ENCODE measurements at places on chromosomes 6 and 20.
A peak's percentile ranks its signal among the peaks of the same experiment; 100 is the strongest.

DNA sequence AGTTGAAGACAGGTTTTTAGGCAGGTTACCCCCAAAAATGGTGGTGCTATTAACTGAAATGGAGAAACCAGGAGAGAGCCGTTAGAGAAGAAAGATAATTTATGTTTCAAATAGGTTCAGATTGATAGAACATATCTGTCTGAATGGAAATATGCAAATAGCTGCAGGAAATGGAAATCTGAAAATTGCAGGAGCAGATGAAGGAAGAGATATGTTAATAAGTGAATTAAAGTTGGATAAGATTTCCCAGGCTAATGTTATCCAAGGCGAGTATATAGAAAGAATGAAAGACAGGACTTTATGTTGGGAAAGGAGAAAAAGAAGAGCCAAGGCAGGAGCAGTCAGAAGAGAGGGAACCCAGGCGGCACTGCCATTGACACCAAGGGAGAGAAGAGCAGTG is 365.6 kb downstream of the ARHGAP18 start:
- DNase-seq = no peak
- H3K4me3 ChIP-seq = no peak overlapping the region
- H3K27me3 ChIP-seq = no peaks in the 10 kb centered on the region
- no peaks in the 10 kb centered on the region for H3K36me3 ChIP-seq

DNA sequence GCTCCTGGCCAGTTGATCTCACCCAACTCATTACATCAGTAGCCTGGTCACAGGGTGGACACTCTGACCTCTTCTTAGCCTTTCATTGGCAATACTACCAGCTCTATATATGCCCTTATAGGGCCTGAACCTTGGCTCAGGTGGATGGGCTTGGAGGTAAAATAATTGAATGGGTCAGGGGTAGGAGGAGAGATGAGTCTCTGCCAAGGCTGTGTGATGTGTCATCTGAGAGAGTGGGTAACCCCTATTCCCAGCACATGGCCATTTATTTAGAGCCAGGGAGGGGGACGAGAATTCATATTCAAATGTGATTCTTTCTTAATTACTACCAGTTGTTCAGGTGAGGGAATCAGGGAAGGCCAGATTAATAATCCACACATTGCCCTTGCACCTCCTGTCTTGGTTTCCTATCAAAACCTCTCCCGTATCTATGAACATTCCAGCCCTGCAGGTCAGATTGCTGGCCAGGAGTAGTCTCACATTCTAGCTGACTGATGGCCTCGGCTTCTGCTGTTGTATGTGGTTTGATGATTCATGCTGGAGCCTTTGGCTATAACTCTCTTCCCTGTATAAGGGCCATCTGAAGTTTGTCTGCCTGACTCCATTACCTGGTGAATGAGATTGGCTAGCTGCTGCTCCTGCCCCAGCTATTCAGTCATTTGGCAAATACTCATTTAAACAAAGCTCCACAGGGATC is 13.4 kb downstream of the C20orf173 start:
- no peak overlapping the region for H3K4me3 ChIP-seq
- DNase-seq = no peak
- no peaks in the 10 kb centered on the region for H3K4me1 ChIP-seq
- H3K36me3 ChIP-seq = peaks cover 4% of the 10 kb centered on the region
- H3K27me3 ChIP-seq = no peaks in the 10 kb centered on the region

- H3K36me3 ChIP-seq = no peaks in the 10 kb centered on the region
- DNase-seq = no peak
- no peak overlapping the region for H3K4me3 ChIP-seq
- no peak overlapping the region for H3K27ac ChIP-seq
Observed at GRCh38 chr6:157761331-157761921, 61.6 kb upstream of the SNX9 start.

GRCh38 chr6:126111327-126111726 is 125.0 kb downstream of the TRMT11 start:
- no peak overlapping the region for H3K27ac ChIP-seq
- H3K4me3 ChIP-seq = no peak overlapping the region
- no peaks in the 10 kb centered on the region for H3K4me1 ChIP-seq
- no peaks in the 10 kb centered on the region for H3K36me3 ChIP-seq
- no peak for DNase-seq
- H3K27me3 ChIP-seq = no peaks in the 10 kb centered on the region

DNA sequence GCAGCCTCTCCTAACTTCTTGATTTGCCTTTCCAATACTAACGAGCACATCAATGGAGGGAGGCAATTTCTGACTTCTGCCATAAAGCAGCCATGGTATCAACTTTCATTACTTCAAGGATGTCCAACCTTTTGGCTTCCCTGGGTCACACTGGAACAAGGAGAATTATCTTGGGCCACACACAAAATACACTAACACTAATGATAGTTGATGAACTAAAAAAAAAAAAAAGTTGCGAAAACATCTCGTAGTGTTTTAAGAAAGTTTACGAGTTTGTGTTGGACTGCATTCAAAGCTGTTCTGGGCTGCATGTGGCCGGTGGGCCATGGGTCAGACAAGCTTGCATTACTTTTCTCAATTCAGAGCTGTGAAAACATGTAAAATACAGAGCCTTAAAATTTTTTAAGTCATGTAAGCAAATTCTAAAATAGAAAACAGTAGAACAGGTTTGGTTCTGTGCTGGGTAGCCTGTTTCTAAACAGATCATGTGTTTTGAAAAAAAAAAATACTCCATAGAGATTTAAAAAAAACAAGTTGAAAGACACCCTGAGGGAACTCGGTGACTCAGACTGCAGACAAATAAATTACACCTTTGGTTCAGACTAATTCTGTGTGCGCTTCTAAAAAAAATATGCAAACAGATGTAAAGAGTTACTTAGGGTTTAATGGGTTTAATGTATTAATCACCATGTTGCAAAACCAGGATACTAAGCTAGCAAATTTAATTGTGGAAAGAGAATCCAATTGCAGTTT is 43.6 kb upstream of the SLC22A23 start:
- H3K27me3 ChIP-seq = no peaks in the 10 kb centered on the region
- no peaks in the 10 kb centered on the region for H3K36me3 ChIP-seq
- no peak overlapping the region for H3K27ac ChIP-seq
- no peak for DNase-seq

DNA sequence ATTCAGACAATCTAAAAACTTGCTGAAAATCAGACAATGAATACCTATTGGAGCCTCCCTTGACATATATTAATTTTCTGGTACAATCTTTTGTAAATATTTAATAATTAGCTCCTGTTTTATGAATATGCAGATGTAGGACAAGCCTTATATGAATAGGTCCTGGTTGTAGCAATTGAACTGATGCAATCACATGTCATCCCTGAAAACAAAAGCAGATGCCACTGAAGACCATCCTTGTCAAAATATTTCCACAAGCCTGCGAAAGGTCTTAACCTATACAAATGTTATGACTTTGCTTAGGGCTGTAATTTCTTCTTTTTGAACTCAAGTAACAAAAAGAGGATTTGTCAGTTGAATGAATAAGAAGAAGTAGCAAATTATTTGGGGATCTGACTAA is 722.1 kb downstream of the EYS start:
- H3K27ac ChIP-seq = no peak overlapping the region
- DNase-seq = peak; percentile 55
- no peaks in the 10 kb centered on the region for H3K27me3 ChIP-seq
- H3K4me1 ChIP-seq = peaks cover 4% of the 10 kb centered on the region
- no peaks in the 10 kb centered on the region for H3K36me3 ChIP-seq

- no peak overlapping the region for H3K4me3 ChIP-seq
- DNase-seq = peak; percentile 65
- no peak overlapping the region for H3K27ac ChIP-seq
- H3K27me3 ChIP-seq = no peaks in the 10 kb centered on the region
- H3K36me3 ChIP-seq = peaks cover 2% of the 10 kb centered on the region
- no peaks in the 10 kb centered on the region for H3K4me1 ChIP-seq
Observed at GRCh38 chr20:48733296-48733790, 94.5 kb downstream of the PREX1 start.

- no peak for DNase-seq
- H3K27ac ChIP-seq = no peak overlapping the region
- no peaks in the 10 kb centered on the region for H3K27me3 ChIP-seq
- no peaks in the 10 kb centered on the region for H3K4me1 ChIP-seq
Observed at GRCh38 chr20:11989018-11989771, 71.5 kb downstream of the BTBD3 start.

- H3K4me1 ChIP-seq = no peaks in the 10 kb centered on the region
- H3K4me3 ChIP-seq = no peak overlapping the region
- no peaks in the 10 kb centered on the region for H3K36me3 ChIP-seq
- no peaks in the 10 kb centered on the region for H3K27me3 ChIP-seq
Observed at GRCh38 chr6:94215552-94215951, 796.2 kb upstream of the EPHA7 start.

- no peak overlapping the region for H3K4me3 ChIP-seq
- no peak overlapping the region for H3K27ac ChIP-seq
- peaks cover 4% of the 10 kb centered on the region for H3K36me3 ChIP-seq
Observed at GRCh38 chr20:36823121-36823520, 49.6 kb upstream of the DSN1 start.

GRCh38 chr6:139882977-139883728 is 508.7 kb upstream of the CITED2 start:
- peak overlapping the region; percentile 70 for H3K27ac ChIP-seq
- H3K4me3 ChIP-seq = no peak overlapping the region
- peak; percentile 50 for DNase-seq
- peaks cover 15% of the 10 kb centered on the region for H3K4me1 ChIP-seq
- H3K36me3 ChIP-seq = no peaks in the 10 kb centered on the region

GRCh38 chr6:146879406-146880117 is 280.8 kb downstream of the ADGB start:
- no peak overlapping the region for H3K27ac ChIP-seq
- DNase-seq = peak; percentile 16
- peaks cover 9% of the 10 kb centered on the region for H3K4me1 ChIP-seq
- no peaks in the 10 kb centered on the region for H3K36me3 ChIP-seq
- H3K27me3 ChIP-seq = no peaks in the 10 kb centered on the region

DNA sequence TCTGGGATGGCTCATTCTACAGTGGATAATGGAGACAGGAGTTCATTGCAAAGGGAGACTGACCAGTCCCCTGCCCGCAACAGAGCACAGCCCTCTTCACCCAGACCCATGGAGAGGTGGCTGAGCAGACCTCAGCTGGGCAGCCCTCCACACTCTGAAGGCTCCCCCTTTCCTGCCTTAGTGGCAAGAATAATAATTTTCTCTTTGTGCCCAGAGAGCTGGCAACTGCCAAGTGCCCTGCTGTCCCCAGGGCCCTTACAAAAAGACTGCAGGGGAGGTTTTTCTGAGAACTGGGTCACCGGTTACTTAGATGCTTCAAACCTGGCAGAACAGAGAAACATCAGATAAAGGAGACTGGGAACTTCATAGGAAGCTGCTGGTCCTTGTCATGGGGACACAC is 35.4 kb upstream of the ZNFX1 start:
- no peaks in the 10 kb centered on the region for H3K36me3 ChIP-seq
- DNase-seq = no peak
- H3K27ac ChIP-seq = no peak overlapping the region
- no peaks in the 10 kb centered on the region for H3K4me1 ChIP-seq

- H3K27ac ChIP-seq = no peak overlapping the region
- no peak for DNase-seq
- H3K4me3 ChIP-seq = no peak overlapping the region
- H3K36me3 ChIP-seq = no peaks in the 10 kb centered on the region
- no peaks in the 10 kb centered on the region for H3K27me3 ChIP-seq
- no peaks in the 10 kb centered on the region for H3K4me1 ChIP-seq
Observed at GRCh38 chr20:52532674-52533073, 341.1 kb upstream of the ZFP64 start.

DNA sequence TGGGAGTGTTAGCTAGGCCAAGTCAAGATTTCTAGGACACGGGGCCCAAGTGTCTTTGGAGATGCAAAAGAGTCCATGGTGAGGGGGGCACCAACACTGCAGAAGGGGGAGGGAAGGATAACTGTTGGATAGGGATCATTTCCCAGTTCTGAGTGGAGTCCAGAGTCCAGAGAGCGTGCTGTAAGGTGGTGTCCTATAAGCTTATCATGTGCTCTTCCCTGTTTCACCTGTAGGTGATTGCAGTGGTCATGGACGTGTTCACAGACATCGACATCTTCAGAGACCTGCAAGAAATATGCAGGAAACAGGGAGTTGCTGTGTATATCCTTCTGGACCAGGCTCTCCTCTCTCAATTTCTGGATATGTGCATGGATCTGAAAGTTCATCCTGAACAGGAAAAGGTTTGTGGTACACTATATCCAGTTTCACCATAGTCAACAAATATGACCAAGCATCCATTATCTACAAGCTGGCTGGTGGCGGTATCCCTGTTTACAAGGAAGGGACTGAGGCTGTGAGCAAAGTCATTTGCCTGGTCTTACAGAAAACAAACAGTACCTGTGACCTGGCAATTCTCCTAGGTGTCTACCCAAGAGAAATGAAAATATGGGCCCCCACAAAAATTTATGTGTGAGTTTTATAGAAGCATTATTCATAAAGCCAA is 15.6 kb downstream of the FAM83D start:
- no peaks in the 10 kb centered on the region for H3K4me1 ChIP-seq
- H3K27ac ChIP-seq = no peak overlapping the region
- no peaks in the 10 kb centered on the region for H3K27me3 ChIP-seq
- H3K36me3 ChIP-seq = peaks cover 8% of the 10 kb centered on the region

DNA sequence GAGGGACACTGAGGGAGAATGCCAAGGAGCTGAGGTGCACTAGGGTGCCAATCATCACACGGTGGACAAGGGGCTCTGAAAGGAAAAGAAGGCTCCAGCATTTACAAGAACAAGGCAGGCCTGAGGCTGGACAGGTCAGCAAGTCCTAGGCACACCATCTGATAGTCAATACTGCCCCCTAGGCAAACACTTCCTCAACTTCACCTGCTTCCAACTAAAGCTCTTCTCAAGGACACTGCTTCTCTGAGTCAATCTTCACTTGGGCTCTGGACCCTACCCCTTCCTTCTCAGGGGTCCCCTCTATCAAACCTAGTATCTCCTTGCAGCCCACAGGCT is 37.7 kb upstream of the SLC4A11 start:
- no peaks in the 10 kb centered on the region for H3K36me3 ChIP-seq
- H3K4me1 ChIP-seq = no peaks in the 10 kb centered on the region
- peak; percentile 60 for DNase-seq
- H3K4me3 ChIP-seq = no peak overlapping the region
- no peaks in the 10 kb centered on the region for H3K27me3 ChIP-seq

DNA sequence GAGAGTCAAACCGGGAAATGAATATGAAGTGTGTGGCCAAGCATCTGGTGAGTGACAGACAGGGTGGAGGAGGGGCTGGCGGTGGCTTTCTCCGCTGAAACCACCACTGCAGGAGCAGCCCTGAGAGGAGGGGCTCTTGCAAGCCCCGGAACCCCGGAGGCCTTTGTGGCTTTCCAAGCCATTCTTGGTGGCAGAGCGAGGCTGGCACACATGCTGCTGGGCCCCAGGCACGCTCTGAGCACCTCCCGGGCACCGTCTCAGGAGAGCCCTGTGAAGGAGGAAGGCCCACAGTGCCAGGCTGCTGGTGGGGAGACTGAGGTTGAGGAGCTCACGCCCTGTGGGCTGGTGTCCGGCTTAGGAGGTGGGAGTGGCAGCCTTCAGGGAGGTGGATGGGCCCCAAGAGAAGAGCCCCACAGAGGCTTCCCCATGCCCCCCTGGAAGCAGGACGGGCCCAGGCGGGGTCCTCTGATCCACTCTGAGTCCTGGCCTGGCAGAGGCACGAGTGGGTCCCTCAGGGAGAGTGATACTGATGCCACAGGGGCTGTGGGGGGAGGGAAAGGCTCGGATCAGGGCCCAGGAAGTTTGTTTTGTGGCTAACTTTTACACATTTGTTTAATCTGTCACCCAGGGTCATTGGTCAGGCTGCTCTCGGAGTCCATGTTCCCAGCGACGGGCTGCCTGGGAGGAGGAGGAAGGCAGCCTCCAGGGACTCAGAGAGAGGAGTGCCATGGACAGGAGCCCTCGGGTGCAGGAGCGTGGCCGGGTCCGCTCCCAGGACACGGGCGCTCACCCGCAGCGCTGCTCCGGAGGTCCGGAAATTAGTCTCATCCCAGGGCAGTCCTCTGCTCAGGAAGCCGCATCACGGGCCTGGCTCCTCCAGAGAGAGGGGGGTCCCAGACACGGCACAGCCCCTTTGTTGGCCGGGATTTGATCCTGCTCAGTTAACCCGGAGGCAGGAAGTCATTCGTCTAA is 170.7 kb downstream of the ERMARD start:
- H3K36me3 ChIP-seq = no peaks in the 10 kb centered on the region
- DNase-seq = no peak
- no peaks in the 10 kb centered on the region for H3K4me1 ChIP-seq
- no peaks in the 10 kb centered on the region for H3K27me3 ChIP-seq
